ENCODE measurements at places on chromosomes 2 and 18. TPM values are rescaled to one million over a fixed set of nuclear protein-coding genes. Genes with fewer than 3 reads are reported as not detected.

The GLB1L gene
- 1.8 TPM for total RNA-seq

DNA sequence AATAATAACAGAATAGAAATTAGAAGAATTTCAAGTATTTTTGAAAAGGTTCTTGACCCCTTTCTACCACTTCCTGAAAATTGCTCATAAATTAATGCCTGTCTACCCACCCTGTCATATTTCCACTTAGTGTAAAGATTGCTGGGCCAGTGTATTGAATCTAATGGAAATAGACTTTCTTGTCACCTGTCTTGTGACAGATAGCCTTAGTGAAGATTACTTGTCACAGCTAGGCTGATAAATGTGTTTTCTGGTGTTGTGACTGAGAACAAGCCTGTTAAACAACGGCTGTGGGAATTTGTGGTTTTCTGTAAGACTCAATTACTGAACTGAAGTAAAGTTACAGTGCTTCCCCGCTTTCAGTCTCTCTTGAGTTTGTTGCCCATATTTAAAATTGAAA is 37.0 kb downstream of the PIK3C3 start:
- no peaks in the 10 kb centered on the region for H3K27me3 ChIP-seq
- no peaks in the 10 kb centered on the region for H3K4me1 ChIP-seq
- H3K36me3 ChIP-seq, result peaks cover 51% of the 10 kb centered on the region
- H3K4me3 ChIP-seq, result no peak overlapping the region
- no peak for DNase-seq
- H3K27ac ChIP-seq, result no peak overlapping the region

DNA sequence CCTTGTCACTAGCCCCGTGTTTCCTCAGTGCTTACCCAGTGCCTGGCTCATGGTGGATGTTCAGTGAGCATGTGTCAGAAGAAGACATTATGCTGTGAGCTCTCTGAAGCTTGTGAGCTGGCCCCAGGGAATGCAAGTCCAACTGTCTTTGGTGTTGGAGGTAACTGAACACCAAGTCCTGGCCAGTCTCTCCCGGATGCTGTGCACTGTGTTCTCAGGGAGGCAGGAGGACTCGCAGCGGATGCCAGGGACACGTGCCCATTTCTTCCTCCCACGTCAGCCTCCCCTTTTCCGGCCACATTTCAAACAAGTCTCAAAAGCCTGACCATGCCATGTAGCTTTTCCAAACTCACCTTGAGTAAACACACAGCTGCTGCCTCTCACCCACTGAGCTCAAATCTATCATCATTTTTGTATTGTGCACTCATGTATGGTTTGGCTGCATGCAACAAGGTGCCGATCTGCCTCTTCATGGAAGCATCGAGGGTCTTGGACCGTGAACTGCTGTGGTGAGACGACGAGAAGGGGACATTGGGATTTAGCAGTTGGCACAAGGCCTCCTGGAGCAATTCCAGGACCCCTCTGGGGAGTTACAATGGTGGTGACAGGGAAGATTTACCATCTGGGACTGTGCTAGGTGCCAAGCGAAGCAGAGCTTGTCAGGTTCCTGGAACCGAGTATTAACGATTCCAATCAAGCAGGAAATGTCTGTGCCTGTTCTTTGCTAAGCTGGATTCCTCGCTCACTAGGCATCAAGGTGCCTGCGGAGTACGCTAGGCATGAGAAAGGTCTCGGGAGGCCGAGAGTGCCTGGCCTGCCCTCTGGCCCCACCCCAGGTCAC is 44.4 kb upstream of the MGAT4A start:
- H3K27me3 ChIP-seq, result no peaks in the 10 kb centered on the region
- H3K36me3 ChIP-seq, result no peaks in the 10 kb centered on the region
- H3K27ac ChIP-seq, result peak overlapping the region; percentile 62
- H3K4me1 ChIP-seq, result no peaks in the 10 kb centered on the region
- no peak for DNase-seq

- H3K27ac ChIP-seq, result peak within 1 kb of the TSS; percentile 99
- peak within 1 kb of the TSS; percentile 92 for H3K4me3 ChIP-seq
- peaks cover 27% of the 10 kb centered on the region for H3K4me1 ChIP-seq
- peak; percentile 75 for DNase-seq
- no peaks in the 10 kb centered on the region for H3K27me3 ChIP-seq
Observed at GRCh38 chr2:1744446-1745170, at the start of gene PXDN. Gene PXDN, minus strand, starts transcription at chr2:1744515. Its CDS starts 60 bp downstream, at chr2:1744455.

DNA sequence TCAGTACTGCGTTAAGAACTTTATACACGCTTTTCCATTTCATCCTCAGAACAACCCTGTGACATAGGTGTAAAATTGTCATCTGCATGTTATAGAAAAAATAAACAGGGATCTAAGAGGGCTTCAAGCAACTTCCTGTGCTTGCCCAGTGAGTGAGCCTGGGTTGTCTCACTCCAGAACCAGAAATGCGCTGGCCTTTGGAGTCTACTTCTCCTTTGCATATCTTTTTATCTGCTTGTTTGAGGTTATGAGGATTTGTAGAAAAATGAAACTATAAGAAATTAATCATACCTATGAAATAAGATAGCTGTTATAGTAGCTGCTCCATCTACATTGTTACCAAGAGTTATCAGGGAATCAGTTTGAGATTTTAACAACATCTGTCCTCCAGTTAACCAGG is 55.3 kb upstream of the CABYR start:
- no peaks in the 10 kb centered on the region for H3K36me3 ChIP-seq
- no peak overlapping the region for H3K27ac ChIP-seq
- no peaks in the 10 kb centered on the region for H3K4me1 ChIP-seq
- no peak for DNase-seq
- no peaks in the 10 kb centered on the region for H3K27me3 ChIP-seq

The COL4A4 gene
- 20.5 TPM for total RNA-seq

GRCh38 chr18:28189400-28190239 is 12.7 kb upstream of the CDH2 start:
- no peaks in the 10 kb centered on the region for H3K4me1 ChIP-seq
- H3K4me3 ChIP-seq, result no peak overlapping the region
- no peaks in the 10 kb centered on the region for H3K36me3 ChIP-seq

The IL37 gene
- total RNA-seq, result not detected

GRCh38 chr2:12032398-12032797 is 286.0 kb downstream of the LPIN1 start:
- no peaks in the 10 kb centered on the region for H3K4me1 ChIP-seq
- H3K27ac ChIP-seq, result no peak overlapping the region
- no peak for DNase-seq
- H3K36me3 ChIP-seq, result no peaks in the 10 kb centered on the region
- H3K27me3 ChIP-seq, result no peaks in the 10 kb centered on the region
- no peak overlapping the region for H3K4me3 ChIP-seq

GRCh38 chr2:164186591-164186990 is 434.7 kb downstream of the GRB14 start:
- no peaks in the 10 kb centered on the region for H3K36me3 ChIP-seq
- no peak for DNase-seq
- H3K4me3 ChIP-seq, result no peak overlapping the region
- no peak overlapping the region for H3K27ac ChIP-seq

GRCh38 chr18:47795434-47795814 is 135.0 kb downstream of the SMAD2 start:
- H3K4me1 ChIP-seq, result no peaks in the 10 kb centered on the region
- no peak for DNase-seq

The SAG gene
- not detected for total RNA-seq

DNA sequence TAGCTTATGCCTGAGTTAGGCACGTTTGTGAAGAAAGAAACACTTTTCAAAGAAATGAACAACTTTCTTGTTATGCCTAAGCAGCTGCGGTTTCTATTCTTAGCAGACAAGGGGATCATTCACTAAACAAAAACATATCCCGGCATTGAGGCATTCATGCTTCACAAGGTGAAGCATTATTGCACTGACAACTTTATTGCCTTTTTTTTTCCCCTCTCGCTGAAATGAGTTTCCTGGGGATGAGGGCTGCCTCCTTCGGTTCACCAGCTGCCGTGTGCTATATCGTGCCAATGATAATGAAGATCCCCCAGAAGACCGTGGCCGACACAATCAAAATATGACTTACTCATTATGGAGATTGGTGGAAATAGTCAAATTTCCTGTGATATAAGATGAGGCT is 288.2 kb upstream of the ST6GAL2 start:
- H3K36me3 ChIP-seq, result no peaks in the 10 kb centered on the region
- DNase-seq, result no peak
- H3K4me3 ChIP-seq, result no peak overlapping the region
- H3K27ac ChIP-seq, result no peak overlapping the region
- H3K27me3 ChIP-seq, result no peaks in the 10 kb centered on the region

The RNASEH1 gene
- 9.3 TPM for total RNA-seq

The AOX1 gene
- 59.2 TPM for total RNA-seq

The ADRA2B gene
- total RNA-seq, result 9.4 TPM

The CCDC102B gene
- total RNA-seq, result 3.3 TPM

DNA sequence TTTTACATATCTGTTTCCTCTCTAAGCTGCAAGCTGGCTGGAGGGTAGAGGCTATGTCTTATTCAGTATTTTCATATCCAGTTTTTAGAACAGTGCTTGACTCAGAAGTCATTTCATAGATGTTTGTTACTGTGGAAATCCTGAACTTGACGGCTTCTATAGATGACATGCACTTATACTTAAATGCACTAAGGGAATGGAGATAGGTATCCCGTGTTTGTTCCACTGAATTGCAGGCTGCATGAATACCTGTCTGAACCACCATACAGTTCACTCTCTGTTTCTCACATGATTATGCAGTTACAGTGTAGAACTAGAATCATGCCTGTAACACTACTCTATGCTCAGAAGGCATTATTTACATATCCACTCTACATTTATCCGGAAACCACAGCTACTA is 417.1 kb downstream of the MTX2 start:
- no peaks in the 10 kb centered on the region for H3K36me3 ChIP-seq
- H3K27me3 ChIP-seq, result no peaks in the 10 kb centered on the region
- H3K4me3 ChIP-seq, result no peak overlapping the region
- H3K27ac ChIP-seq, result no peak overlapping the region
- no peaks in the 10 kb centered on the region for H3K4me1 ChIP-seq
- no peak for DNase-seq

The CIDEA gene
- not detected for total RNA-seq

DNA sequence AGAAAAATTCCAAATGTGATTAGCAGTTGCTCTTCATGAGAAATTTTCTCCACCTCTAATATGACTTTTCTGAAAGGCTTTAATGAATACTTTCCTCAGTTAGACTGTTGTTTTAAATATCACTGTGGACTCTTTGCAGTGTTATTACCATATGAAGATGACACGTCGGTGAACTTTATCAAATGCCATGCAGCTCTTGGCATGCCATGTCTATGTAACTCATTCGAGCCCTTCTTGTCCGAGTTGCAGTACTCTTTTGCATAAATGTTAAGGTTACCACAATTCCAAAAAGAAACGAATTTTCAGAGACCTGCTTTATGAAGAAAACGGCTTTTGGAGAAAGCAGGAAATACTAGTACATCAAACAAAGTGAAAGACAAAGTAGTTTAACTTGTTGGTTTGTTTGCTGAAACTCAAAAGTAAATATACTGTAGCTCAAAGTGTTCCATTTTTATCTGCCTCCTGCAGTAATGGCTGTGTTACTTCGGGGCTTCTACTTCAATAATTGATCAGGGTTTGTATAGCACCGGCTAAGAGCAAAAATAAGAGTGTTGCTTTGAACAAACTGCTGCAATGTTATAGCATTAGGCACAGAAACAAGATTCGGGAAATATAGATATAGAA is 204.1 kb downstream of the ARHGAP15 start:
- H3K27ac ChIP-seq, result no peak overlapping the region
- no peaks in the 10 kb centered on the region for H3K27me3 ChIP-seq
- no peak for DNase-seq
- H3K4me1 ChIP-seq, result no peaks in the 10 kb centered on the region
- no peaks in the 10 kb centered on the region for H3K36me3 ChIP-seq

GRCh38 chr18:9916077-9916639 is 2.3 kb downstream of the VAPA start:
- no peak for DNase-seq
- peak overlapping the region; percentile 100 for H3K27ac ChIP-seq
- H3K4me1 ChIP-seq, result peaks cover 9% of the 10 kb centered on the region
- no peaks in the 10 kb centered on the region for H3K27me3 ChIP-seq

GRCh38 chr18:57928466-57928865 is 115.6 kb upstream of the NEDD4L start:
- no peaks in the 10 kb centered on the region for H3K27me3 ChIP-seq
- no peak for DNase-seq
- H3K4me1 ChIP-seq, result no peaks in the 10 kb centered on the region
- no peaks in the 10 kb centered on the region for H3K36me3 ChIP-seq
- no peak overlapping the region for H3K27ac ChIP-seq

GRCh38 chr2:234372506-234372905 is 124.4 kb downstream of the ARL4C start:
- H3K27ac ChIP-seq, result no peak overlapping the region
- H3K4me1 ChIP-seq, result no peaks in the 10 kb centered on the region
- H3K36me3 ChIP-seq, result no peaks in the 10 kb centered on the region
- no peak overlapping the region for H3K4me3 ChIP-seq
- no peak for DNase-seq
- H3K27me3 ChIP-seq, result no peaks in the 10 kb centered on the region

The PID1 gene
- 38.4 TPM for total RNA-seq

GRCh38 chr2:15834381-15835031 is 105.8 kb upstream of the MYCN start:
- H3K4me1 ChIP-seq, result no peaks in the 10 kb centered on the region
- H3K36me3 ChIP-seq, result no peaks in the 10 kb centered on the region
- no peaks in the 10 kb centered on the region for H3K27me3 ChIP-seq
- no peak for DNase-seq
- H3K4me3 ChIP-seq, result no peak overlapping the region

- peak; percentile 95 for DNase-seq
- H3K4me1 ChIP-seq, result peaks cover 13% of the 10 kb centered on the region
- peak overlapping the region; percentile 2 for H3K4me3 ChIP-seq
- H3K27ac ChIP-seq, result peak overlapping the region; percentile 94
Observed at GRCh38 chr2:28665041-28665704, 86.5 kb upstream of the PPP1CB start.

GRCh38 chr2:46779447-46779941 is 136.1 kb downstream of the MCFD2 start:
- no peaks in the 10 kb centered on the region for H3K27me3 ChIP-seq
- DNase-seq, result no peak
- peaks cover 19% of the 10 kb centered on the region for H3K4me1 ChIP-seq

GRCh38 chr2:206368484-206368883 is 74.8 kb upstream of the ADAM23 start:
- no peaks in the 10 kb centered on the region for H3K27me3 ChIP-seq
- H3K36me3 ChIP-seq, result no peaks in the 10 kb centered on the region
- DNase-seq, result no peak
- no peak overlapping the region for H3K4me3 ChIP-seq

DNA sequence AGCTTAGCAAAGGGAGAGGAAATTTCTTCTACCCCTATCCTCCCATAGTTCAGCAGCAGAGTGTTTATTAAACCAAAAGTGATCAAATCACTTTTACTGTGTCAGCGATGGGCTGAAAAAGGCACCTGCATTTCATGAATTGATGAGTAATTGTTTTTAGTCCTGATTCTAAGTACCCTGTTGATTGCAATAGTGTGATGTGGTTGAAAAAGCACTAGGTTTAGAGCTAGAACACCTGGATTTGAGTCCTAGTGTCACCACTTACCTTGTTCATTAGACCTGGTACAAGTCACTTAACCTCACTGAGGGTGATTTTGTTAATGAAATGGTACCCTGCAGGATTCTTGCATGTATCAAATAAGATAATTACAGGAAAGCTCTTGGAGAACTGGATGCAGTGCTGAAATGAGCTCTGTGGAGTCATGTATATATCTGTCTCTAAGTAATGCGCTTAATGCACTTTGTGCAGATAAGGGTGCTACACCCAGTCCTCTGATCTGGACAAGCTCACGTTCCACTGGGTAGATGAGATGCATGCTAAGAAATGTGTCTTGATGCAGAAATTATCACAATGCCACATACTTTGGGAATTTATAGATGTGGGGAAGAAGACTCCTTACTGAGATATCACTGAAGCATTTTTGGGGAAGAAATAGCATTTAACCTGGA is 289.6 kb downstream of the PARD3B start:
- no peak overlapping the region for H3K27ac ChIP-seq
- no peaks in the 10 kb centered on the region for H3K4me1 ChIP-seq
- no peaks in the 10 kb centered on the region for H3K27me3 ChIP-seq
- H3K4me3 ChIP-seq, result no peak overlapping the region
- DNase-seq, result no peak

All from ascending aorta (tissue), 2 donors.